CD4-positive, alpha-beta T cell treated with Interleukin-17A for 4 hours (primary cell): ENCODE measurements at places on chromosomes 13 and 19.
A peak's percentile ranks its signal among the peaks of the same experiment; 100 is the strongest.

GRCh38 chr13:28204690-28205443 is 66.5 kb downstream of the PAN3 start:
- DNase-seq = no peak

GRCh38 chr13:82698941-82699340 is 1183.3 kb downstream of the SLITRK1 start:
- no peak for DNase-seq

DNA sequence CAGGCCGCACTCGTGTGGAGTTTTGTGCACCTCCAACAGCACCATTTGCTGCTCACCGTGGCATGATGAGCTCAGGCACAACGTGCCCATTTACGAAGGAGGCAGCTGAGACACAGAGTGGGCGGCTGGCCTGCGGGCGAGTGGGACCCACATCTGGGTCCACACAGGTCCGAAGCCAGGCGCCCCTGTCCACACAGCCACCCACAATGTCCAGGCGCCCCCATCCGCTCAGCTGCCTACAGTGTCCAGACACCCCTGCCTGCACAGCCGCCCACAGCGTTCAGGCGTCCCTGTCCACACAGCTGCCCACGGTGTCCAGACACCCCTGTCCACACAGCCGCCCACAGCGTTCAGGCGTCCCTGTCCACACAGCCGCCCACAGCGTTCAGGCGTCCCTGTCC is 42.5 kb upstream of the F7 start:
- no peak for DNase-seq

DNA sequence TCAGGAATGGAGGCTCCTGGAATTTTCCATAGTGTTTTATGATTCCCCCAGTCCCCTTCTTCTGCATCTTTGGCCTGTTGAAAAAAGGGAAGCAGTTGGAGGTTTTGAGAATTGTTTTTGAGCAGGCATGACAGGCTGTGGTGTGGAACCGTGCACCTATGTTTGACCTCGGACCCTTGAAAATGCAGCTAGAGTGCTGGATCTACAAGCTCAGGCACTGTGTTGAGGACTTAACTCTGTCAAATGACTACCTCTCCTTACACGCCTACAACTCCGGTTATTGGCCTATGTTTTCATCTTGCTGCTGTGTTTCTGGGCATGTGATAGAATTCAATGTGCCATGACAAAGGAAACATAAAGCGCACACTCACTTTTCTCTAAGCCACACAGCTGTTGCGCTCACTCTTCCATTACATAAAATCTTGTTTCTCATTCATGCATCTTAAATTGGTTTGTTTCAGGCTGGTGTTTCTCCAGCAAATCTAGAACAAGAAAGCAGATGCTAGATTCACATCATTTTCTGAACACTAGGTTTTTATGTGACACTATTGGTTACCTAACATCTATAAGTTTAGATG is 616.6 kb downstream of the FGF9 start:
- no peak for DNase-seq

- peak; percentile 61 for DNase-seq
Observed at GRCh38 chr13:42354241-42355091, 82.5 kb downstream of the AKAP11 start.

- no peak for DNase-seq
Observed at GRCh38 chr19:7522923-7523667, 671 bp downstream of the MCOLN1 start.
